Kasumi-1 (cell line): ENCODE measurements at places on chromosomes 7 and 10.

DNA sequence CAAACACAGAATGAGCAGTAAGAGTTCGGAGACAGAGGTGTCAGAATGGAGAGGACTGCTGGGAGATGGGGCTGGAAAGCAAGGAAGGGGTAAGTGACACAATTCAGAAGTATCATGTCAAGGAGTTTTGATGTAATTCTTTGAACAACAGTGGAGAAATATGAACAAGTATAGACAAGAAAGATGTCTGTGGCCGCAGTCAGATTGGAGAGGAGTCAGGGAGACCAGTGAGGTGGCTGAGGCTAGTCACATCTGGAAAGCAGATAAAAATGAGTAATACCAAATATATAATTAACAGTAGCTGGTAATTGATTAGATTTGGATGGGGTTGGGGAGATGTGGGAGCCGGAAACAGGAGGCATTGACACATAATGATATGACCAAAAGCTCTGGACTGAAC lies 540.9 kb downstream of the SUGCT start:
- no peak for DNase-seq

- DNase-seq, result peak; percentile 83
These were observed 87.3 kb upstream of the TES start for GRCh38 chr7:116122972-116123595.

GRCh38 chr10:50497758-50498157 lies 126.0 kb downstream of the SGMS1 start:
- DNase-seq, result no peak

DNA sequence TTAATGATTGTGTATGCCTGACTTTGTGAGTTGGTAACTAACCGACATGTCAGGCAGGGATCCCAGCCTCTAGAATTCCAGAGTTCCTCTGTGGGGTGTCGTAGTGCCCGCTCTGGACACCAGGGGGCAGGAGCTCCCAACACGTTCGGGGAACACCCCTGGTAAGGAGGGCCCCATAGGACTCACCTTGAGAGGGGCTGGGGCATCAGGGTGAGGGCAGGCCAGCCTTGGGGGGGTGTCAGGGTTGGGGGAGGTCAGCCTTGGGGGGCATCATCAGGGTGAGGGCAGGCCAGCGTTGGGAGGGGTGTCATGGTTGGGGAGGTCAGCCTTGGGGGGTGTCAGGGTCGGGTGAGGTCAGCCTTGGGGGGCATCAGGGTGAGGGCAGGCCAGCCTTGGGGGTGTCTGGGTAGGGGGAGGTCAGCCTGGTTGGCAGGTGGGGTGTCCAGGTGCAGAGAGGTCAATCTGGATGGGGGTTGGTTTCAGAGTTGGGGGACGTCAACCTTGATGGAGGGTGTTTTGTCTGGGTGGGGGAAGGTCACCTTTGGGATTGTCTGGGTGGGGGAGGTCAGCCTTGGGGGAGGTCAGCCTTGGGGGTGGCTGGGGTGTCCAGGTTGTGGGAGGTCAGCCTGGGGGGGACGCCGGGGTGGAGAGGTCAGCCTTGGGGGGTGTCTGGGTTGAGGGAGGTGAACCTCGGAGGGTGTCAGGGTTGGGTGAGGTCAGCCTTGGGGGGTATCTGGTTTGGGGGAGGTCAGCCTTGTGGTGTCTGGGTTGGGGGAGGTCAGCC lies 45.6 kb upstream of the SUN1 start:
- DNase-seq, result peak; percentile 9

DNA sequence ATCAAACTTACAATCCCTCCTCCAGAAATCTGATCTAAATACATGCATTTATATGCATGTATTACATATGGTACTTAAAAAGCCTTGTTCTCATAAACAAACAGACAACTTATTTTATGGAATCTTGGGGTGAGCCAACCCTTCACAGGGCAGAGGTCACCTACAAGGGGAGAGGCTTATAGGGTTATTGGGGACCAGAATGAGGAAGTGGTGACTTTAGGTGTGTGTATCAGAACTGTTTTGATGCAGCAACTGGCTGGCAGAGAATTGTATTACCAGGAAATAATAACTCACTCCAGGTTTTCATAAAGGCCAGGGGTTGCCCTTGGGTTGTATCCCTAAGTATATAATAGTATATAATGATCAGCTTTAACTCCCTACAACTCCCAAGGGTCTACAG lies 91.1 kb downstream of the SVIL start:
- no peak for DNase-seq

DNA sequence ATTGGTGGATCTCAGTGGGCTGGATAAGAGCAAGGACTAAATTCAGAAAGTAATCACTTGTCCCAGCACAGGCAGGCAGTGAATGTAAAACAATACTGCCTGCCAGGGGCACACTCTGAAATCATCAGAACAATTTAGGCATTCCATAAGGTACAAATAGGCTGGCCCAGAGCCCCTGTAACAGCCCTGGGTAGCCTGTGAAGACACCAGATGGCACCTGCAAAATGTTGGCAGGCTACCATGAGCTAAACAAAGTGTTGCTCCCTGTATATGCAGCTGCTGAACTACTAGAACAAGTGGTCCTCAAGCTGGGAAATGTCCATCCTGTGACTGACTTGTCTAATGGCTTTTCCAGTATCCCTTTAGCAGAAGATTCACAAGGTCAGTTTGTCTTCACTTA lies 3.0 kb upstream of the PRSS37 start:
- DNase-seq, result no peak

DNA sequence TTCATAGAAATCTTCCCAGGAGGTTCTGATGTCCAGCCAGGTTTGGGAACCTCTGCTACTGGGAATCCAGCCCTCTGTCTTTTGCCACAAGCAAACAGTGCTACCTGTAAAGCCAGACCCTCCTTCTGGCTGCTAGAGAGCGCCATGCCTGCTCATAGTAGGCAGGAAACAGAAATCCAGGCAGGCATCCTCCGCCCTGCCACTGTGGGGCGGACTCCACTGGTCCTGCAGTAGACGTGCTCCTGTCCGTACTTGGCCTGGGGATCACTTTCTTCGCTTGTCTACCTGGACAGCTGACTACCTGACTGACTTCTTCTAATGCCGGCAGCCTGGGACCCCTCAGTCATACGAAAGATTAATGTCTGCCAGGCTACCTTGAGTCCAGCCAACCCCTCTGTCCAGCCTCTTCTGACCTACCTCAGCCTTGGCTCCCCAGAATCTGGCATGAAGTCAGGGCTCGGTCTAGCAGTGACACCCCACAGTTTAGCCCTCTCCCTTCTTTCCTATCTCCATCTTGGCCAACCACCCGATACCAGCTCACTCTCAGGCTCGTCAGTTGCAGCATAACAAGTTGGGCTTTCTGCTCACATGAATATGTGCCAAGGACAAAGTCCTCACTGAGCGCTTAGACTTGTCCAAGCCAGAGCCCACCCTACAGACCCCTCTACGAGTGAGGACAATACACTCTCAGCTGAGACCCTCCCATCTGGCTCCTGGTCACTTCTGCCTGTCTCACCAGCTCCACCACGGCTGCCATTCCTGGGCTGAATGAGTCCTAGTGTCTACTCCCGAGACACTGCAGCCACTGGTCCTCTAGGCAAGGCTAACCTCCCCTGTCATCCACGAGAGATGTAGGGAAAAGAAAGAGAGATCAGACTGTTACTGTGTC lies 43.9 kb upstream of the OPALIN start:
- no peak for DNase-seq

- DNase-seq, result no peak
These were observed 39.6 kb downstream of the COL26A1 start for GRCh38 chr7:101402081-101402779.

- DNase-seq, result no peak
These were observed 39.8 kb downstream of the ENO4 start for GRCh38 chr10:116889066-116889465.

- DNase-seq, result no peak
These were observed 6.6 kb upstream of the CUZD1 start for GRCh38 chr10:122852261-122852660.

- no peak for DNase-seq
These were observed at the start of gene CRTAC1 for GRCh38 chr10:98030093-98030821. CRTAC1 (minus strand) TSS chr10:98030621; CDS start chr10:98030472, 149 bp downstream.

DNA sequence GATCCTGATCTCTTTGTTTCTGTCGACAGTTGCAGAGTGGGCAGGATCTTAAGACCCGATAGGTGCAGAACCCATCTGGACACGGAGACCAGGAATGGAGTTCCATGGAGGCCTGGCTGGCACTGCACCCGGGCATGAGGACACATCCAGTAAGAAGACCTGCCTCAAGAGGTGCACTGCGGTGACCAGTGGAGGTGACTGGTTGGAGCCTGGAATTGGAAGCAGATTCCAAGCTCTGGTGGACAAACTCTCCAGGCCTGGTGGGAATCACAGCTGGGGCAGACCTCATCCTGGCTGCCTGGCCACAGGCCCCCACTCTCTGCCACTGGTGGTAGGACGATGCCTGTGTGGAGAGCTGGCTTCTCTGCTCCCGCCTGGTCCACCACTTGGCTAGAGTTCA lies 31.0 kb downstream of the ZNF775 start:
- no peak for DNase-seq

DNA sequence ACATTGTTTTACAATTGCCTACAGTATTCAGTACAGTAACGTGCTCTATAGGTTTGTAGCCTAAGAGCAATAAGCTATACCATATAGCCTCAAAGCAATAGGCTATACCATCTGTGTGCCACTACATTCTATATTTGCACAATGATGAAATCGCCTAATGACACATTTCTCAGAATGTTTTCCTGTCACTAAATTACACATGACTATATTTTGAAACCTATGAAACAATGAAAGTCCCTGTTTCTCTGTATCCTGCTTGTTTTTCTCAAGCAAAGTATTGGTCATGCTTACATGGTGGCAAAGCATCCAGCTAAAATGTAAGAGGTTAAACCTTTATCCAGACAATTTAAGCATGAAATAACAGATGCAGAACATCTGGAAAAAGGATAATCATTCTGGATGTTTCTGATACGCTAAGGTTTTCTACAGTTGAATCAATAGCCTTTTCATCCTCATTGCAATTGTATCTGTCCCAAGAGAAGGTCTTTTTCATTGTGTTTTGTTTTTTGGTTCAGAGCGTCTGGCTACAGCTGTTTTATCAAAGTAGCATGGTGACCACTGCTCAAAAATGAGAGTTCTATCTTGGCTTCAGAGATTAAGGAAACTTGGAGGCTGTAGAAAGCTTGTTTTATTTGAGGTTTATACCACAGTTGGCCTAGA lies 81.7 kb downstream of the CSTF2T start:
- DNase-seq, result no peak

DNA sequence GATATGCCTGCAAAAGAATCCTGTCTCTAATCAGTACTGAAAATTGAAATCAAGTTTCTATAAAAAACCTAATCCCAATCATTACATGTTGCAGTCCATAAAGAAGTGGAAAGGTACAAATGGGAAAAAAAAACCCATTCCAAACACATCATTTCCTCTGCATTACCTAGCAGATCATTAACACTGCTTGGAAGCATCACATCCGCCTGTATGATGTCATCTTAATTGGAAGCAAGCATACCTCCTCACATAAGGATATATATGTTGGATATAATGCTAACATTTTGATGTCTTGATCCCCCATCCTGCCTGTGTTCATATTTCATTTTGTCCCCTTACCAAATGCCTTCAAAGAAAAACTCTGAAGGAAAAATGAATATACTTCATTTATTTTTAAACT lies 241.3 kb upstream of the AOAH start:
- no peak for DNase-seq

DNA sequence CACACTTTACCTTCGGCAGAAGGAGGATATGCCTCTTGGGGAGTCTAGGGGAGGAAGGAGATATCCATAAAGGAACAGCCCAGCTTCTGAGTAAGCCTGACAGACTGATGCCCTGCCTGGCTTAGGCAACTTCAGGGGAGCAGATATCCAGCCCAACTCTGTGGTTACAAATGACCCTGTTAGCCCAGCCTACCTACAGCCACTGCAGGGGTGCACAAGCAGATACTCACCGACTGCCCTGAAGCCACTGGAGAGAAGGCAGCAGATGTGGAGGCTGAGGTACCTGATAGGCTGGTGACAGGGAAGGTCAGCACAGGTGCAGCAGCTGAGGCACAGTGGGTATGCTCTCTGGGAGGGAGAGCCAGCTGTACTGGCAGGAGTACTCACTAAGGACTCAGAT lies 770.2 kb downstream of the GRID1 start:
- no peak for DNase-seq

GRCh38 chr7:130733931-130734814 lies at the start of gene KLF14:
KLF14 (minus strand) TSS chr7:130734207; CDS start chr7:130734033, 174 bp downstream.
- peak; percentile 39 for DNase-seq

GRCh38 chr10:385571-386300 lies 250.5 kb downstream of the ZMYND11 start:
- DNase-seq, result no peak

GRCh38 chr10:13206546-13207443 lies 27.4 kb downstream of the UCMA start:
- peak; percentile 30 for DNase-seq

- DNase-seq, result no peak
These were observed 42.0 kb downstream of the ZC3HC1 start for GRCh38 chr7:130008941-130009847.

DNA sequence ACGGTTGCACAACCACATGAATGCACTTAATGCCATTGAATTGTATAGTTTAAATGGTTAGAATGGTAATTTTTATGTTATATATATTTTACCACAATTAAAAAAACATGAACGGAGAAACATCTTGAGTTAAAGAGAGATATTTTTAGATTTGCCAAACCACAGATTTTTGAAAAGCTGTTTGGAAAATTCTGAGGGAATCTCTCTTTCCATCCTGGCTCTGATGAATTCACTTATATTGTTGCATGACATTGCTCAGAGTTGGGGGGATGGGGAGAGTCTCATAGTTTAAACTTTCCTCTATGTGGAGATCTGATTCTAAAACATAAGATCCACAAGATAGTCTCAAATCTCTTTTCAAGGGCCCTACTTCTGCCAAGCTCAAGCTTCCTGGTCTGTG lies 275.0 kb upstream of the NPVF start:
- no peak for DNase-seq

- DNase-seq, result no peak
These were observed 17.9 kb upstream of the TIAL1 start for GRCh38 chr10:119614686-119615085.

GRCh38 chr7:148914208-148914777 lies 30.2 kb upstream of the EZH2 start:
- no peak for DNase-seq

DNA sequence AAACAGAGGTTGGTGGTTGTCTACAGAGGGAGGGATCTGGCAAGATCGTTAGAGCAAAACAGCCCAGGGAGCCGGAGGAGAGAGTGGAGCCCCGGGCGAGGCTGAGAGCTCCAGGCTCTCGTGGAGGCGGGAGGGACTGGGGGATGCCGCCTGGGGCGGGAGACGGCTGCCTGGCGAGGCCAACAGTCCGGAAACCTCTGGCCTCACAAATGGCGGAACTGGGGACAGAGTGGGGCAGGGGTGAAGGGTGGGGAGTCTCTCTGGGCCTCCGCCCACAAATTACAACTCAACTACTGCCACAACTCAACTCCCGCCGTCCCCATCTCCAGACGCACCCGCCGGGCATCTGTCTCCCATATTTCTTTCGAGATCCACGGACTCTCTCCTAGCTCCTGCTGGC lies 47.7 kb downstream of the CLEC2L start:
- DNase-seq, result peak; percentile 51

- DNase-seq, result peak; percentile 5
These were observed 150.2 kb downstream of the DGKB start for GRCh38 chr7:14752301-14752700.
